ENCODE measurements at places on chromosomes 2 and 18. TPM values are rescaled to one million over a fixed set of nuclear protein-coding genes. Genes with fewer than 3 reads are reported as not detected.

DNA sequence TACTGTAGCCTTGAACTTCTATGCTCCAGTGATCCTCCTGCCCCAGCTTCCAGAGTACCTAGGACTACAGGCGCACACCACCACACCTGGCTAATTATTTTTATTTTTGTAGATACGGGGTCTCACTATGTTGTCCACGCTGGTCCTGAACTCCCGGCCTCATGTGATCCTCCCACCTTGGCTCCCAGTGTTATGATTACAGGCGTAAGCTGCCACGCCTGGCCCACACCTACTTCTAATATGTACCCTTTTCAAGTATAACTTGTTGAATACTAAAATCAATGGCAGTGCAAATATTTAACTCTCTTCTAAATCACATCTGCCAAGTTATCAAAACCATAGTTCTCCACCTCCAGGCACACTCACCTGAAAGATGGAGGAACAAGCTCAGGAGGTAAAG, 58.7 kb downstream of the ITSN2 start:
- DNase-seq: no peak

GRCh38 chr2:37782721-37783371, 111.4 kb upstream of the CDC42EP3 start:
- DNase-seq: no peak

MFSD2B gene
- not detected for polyA plus RNA-seq

DNA sequence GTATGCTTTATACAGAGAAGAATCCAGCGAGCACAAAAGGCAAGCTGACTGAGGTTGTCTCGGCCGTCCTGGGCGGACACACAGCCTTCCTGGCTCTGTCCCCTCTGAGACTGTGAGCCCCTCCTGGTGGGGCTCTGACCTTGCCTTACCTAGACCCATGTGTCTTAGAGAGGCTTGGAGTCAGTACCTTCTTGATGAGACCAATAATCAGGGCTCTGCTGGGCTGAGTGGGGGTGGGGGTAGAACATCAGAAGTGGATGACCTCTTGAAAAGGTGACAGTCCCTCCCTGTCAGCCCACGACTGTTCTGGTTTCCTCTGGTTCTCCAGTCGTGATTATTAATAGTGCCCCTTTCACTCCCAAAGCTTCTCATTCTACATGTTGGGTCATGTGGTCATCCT, 31.2 kb downstream of the TWIST2 start:
- no peak for DNase-seq

DNA sequence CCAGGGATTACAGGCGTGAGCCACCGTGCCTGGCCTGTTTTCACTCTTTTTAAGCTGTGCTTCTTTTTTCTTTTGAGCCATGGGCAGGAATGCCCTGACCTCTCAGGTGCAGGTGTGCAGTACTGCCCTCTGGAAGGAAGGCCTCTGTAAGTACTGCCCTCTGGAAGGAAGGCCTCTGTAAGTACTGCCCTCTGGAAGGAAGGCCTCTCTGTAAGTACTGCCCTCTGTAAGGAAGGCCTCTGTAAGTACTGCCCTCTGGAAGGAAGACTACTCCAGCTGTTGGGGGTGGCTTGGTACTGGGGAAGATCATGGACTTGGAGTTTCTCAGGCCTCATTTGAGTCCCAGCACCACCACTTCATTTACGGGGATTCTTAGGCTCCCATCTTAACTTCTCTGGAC, 248.5 kb upstream of the ID2 start:
- DNase-seq: no peak

C2orf66 gene
- polyA plus RNA-seq: not detected

RRM2 gene
- 4.9 TPM for polyA plus RNA-seq

- no peak for DNase-seq
Measured at GRCh38 chr2:235670974-235671787, 177.3 kb downstream of the AGAP1 start.

DNA sequence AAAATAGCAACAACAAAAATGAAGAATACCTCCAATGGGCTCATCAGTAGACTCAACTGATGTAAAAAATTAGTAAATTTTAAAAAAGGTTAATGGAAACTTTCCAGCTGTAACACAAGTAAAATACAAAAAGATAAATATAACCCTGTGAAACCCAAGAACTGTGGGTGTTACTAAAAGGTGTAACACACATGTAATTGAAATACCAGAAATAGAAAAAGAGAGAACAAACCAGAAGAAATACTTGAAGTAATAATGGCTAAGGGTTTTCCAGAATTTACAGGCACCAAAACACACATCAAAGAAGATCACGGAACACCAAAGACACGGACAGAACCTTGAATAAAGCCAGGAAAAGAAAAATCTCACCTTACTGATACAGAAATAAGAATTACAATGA, 590.6 kb upstream of the RAB6C start:
- no peak for DNase-seq

- no peak for DNase-seq
Measured at GRCh38 chr2:208015475-208015874, 9.9 kb downstream of the PLEKHM3 start.

GRCh38 chr2:170712653-170713542, 2.2 kb upstream of the SP5 start:
- no peak for DNase-seq

DNA sequence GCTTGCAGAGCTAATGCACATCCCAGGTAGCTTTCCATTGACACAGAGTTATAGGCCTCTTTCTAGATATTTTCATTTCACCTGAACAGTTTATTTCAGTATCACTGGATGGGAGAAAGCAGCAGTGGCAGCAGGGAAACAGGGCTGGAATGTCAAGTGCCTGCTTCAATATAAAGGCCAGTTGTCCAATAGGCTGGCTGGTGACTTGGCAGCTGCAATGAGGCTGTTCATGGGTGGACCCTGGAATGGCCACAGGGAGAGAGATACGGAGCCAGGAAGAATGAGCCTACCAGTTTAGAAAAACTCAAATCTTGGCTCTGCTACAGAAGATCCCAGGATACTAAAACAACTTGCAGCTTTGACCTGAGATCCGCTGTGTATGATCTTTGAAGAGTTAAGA, 185.0 kb downstream of the BCL11A start:
- no peak for DNase-seq

- no peak for DNase-seq
Measured at GRCh38 chr2:217902379-217903141, 100.2 kb downstream of the TNS1 start.

ZNF385B gene
- polyA plus RNA-seq: not detected

DNA sequence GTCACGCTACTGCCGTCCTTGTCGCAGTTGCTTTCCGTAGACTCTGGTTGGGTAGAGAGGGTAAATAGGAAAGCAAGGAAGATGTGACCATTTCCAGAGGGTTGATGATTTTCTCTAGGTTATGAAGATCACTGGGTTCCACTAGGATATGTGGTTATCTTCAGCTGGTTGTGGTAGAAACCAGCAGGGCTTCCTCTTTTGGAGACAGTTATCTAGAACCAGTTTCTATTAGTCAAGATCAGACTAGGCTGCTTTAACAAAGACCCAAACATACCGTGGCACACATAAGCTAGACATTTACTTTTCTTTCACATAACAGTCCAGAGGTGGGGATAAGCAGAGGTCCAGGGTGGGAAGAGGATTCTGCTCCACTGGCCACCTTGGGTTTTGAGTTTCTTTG, 59.6 kb downstream of the FASTKD2 start:
- DNase-seq: no peak

GRCh38 chr18:402129-402528, 98.4 kb downstream of the COLEC12 start:
- DNase-seq: no peak

GRCh38 chr2:86617738-86618137, 5.9 kb downstream of the RNF103 start:
- DNase-seq: no peak

- no peak for DNase-seq
Measured at GRCh38 chr18:33146014-33146413, 294.5 kb downstream of the CCDC178 start.

GRCh38 chr2:209472871-209473270, 49.0 kb downstream of the MAP2 start:
- DNase-seq: no peak

DNA sequence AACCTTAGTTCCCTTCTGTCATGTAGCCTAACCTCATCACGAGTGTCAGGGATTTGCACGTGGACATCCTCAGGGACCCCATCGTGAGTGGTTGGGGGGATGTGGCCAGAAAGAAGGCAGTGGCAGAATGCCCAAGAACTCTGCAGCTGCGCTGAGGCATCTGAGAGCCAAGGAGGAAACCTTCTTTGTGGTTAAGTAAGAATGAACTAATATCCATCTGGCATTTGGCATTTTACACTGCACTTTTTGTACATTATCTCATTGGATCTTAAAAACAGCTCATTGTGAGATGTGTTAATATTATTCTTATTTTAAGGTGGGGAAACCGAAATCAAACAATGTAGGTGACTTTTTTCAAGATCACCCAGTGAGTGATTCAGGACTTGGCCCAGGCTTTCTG, 32.6 kb upstream of the APCDD1 start:
- DNase-seq: no peak

DNA sequence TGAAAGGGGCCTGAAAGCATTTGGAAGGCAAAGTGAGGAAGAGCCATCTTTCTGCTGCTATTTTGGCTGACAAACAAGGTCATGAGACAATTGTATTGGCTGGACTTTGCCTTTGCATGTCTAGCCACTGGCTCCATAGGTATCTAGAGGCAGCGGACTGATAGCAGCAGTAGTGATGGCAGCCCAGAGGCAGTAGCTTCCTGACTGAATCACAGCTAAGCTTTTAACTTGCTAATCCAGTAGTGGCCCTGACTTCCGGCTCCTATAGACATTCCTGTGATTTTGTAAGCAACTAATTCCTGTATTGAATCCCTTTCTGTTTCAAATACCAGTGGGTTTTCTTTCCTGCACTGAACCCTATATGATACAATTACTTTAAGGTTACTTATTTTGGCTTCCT, 69.8 kb upstream of the PDE1A start:
- DNase-seq: no peak

GRCh38 chr2:174617120-174617519, 19.5 kb upstream of the WIPF1 start:
- DNase-seq: no peak

DNA sequence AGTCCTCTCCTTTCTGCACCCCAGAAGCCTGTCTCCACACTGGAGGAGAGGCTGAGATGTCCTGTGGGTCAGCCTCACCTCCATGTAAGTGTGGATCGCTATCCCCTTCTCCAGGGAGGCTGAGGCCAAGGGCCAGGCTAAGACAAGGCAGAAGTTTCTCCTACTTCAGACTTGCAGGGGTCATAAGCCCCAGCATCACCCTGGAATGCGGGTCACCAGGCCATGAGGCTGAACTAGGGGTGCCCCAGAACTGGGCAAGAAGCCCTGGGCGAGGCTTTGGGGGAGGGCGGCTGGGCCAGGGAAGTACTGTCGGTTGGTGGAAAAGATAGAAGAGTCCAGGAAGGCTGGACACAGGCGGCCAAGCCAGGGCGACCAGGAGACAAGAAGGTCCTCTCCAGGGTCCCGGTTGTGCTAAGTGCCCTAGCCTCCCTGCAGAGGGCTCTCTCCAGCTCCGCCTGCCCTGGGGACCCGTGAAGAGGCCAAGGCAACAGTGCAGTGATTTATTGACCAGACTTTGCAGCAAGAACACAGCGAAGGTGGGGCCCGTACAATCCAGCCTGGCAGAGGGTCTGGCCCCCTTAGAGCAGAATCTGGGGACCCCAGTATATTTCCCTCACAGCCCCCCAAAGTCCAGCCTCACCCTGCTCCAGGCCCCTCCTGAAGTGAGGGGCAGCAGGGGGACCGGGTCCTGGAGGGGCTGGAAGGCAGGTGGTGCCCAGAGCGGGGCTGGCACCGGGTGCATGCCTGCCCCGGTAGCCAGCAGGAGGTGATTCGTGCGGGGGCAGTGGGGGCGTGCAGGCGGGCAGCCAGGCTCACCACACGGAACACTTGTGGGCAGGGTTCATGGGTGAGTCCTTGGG, 8.1 kb downstream of the ECEL1 start:
- DNase-seq: no peak

DNA sequence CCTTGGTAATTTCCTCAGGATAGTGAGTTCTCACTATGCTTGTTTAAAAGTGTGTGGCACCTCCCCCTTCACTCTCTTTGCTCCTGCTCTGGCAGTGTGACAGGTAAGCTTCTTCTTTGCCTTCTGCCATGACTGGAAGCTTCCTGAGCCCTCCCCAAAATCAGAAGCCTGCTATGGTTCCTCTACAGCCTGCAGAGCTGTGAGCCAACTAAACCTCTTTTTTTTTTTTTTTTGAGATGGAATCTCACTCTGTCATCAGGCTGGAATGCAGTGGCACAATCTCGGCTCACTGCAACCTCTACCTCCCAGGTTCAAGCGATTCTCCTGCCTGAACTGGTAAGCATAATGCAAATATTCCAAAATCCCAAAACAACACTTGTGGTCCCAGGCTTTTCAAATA, 80.0 kb downstream of the SOWAHC start:
- DNase-seq: no peak

Data from immature natural killer cell (primary cell).